Fibroblast of skin of back (primary cell): ENCODE measurements at places on chromosomes 6 and 20.

- DNase-seq, result peak; percentile 89
Observed at GRCh38 chr20:62791301-62792181, 4.7 kb upstream of the MRGBP start.

DNA sequence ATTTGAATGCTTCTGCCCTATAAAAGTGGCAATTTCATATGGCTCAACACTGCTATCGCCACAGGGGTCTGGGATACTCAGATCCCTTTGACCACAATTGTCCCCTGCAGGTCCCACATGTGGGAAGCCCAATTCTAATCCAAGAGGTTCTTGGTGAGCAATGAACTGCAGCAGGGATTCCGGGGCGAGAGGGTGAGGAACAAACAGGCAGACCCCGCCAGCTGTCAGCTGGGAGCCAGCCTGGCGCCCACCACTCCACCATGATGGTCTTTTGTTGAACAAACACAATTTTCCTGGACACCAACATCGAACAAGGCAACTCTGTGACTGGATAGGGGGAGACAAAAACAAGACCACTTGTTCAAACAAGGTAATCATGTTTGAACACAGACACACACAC is 80.5 kb downstream of the TMEM242 start:
- no peak for DNase-seq

DNA sequence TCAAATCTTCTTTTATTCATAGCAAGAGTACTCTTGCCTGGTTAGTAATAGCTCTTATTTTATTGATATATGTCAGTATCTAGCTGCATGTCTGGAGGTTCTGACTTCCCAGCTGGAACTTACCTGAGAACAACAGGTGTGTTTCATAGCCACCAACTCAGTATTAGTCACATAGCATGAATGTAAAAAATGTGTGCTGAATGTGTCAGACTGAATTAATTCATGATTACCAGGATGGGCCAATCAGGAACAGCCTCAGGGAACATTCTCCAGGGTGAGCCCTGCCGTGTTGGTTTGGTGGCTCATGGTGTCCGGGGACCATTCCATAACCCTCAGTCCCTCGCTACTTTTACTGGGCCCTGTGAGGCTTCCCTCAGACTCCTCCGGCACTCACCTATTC is 99.7 kb downstream of the TULP4 start:
- DNase-seq, result no peak

- DNase-seq, result peak; percentile 61
Observed at GRCh38 chr20:62368976-62369814, 2.1 kb upstream of the LAMA5 start.

- peak; percentile 51 for DNase-seq
Observed at GRCh38 chr20:51532577-51533191, 9.8 kb downstream of the NFATC2 start.

- no peak for DNase-seq
Observed at GRCh38 chr6:45808917-45809316, 206.7 kb downstream of the CLIC5 start.

GRCh38 chr6:88561954-88562315 is 395.8 kb upstream of the CNR1 start:
- DNase-seq, result no peak
